Uterus (tissue), 4 donors: ENCODE measurements at places on chromosomes 6 and 20. TPM values are rescaled to one million over a fixed set of nuclear protein-coding genes. Genes with fewer than 3 reads are reported as not detected.

The LAMA2 gene
- total RNA-seq = 61.5 TPM

The OARD1 gene
- 19.1 TPM for total RNA-seq

The FAM217B gene
- total RNA-seq = 14.6 TPM

DNA sequence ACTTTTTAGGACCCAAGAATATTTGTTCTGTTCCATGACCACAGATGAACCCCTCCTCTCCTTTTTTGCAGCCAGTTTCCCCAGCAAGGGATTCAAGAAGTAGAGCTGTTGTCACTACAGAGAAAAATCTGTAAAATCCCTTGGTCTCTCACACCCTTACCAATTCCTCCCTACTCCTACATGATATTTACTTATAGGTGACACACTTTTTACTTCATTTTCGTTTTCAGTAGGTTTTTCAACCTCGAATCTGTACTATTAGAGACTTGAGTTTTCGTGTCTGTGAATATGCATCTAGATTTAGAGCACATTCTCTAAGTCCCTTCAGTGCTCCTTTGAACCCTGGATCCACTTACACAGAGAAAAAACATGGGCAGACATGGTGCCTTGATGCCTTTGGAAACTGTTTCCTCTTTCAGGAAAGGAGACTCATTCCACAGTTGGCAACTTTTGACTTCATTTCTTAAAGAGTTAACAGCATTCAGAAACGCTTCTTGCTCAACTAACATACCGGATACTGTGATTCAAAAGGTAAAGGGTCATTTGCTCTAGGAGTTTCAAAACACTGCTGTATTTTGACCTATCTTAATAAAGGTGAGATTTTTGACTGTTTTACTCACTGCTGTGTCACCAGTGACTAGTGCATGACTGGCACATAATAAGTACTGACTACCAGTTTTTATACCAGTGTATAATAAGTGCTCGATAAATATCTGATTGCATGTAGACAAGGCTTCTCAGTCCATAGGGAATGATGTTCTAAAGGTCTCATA lies 50.6 kb downstream of the LAMA4 start:
- no peak for DNase-seq

- DNase-seq = no peak
Measured at GRCh38 chr6:53547166-53547810, 2.4 kb upstream of the GCLC start.

- no peak for DNase-seq
Measured at GRCh38 chr6:96631248-96631647, 68.3 kb downstream of the FHL5 start.

DNA sequence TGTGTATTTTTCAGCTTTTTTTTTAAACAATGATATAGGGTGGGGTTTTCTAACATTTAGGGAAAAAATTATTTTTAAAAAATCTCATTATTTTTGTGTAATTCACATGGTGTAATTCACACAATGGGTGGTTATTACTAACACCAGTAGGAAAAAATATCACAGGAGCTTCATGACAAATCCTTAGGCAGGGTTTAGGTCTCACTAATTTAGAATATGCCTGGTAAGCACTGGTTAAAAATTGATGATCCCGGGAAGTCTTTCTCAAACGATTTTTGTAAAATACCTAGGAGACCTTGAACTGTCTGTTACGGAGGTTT lies 29.5 kb upstream of the ZNF217 start:
- no peak for DNase-seq

DNA sequence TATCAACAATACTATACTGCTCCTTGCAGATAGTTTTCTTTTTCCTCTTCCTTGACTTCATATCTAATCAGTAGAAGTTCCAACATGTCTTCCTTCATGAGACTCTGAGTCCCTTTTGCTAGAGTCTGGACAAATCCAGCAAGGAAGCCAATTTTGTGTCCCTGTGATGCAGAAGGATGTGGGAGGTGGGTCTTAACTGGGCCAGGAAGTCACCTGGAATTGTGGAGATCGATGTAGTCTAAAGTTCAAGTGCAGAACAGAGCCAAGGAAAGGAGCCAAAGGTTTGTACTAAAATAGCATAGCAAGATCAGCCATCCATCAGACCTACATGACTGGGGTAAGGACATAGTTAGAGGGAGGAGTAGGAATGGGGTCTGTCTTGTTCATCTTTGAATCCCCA lies 37.6 kb downstream of the SPTLC3 start:
- no peak for DNase-seq
